ENCODE measurements at places on chromosomes 6 and 20. TPM values are rescaled to one million over a fixed set of nuclear protein-coding genes. Genes with fewer than 3 reads are reported as not detected.

Gene ZBTB46
- 2.0 TPM for polyA plus RNA-seq

Gene PLN
- 0.14 TPM for polyA plus RNA-seq

GRCh38 chr6:17250237-17250636 lies 30.9 kb upstream of the RBM24 start:
- DNase-seq, result no peak

- no peak for DNase-seq
Observed at GRCh38 chr20:14604143-14604542, 266.7 kb upstream of the FLRT3 start.
